Suppressor macrophage treated with lipopolysaccharide for 4 hours (primary cell): ENCODE measurements at places on chromosomes 16 and 17.

GRCh38 chr17:81120149-81120484 is 45.2 kb upstream of the PVALEF start:
- no peak for DNase-seq

GRCh38 chr17:35241520-35241919 is 1.4 kb upstream of the SLFN5 start:
- DNase-seq: no peak

DNA sequence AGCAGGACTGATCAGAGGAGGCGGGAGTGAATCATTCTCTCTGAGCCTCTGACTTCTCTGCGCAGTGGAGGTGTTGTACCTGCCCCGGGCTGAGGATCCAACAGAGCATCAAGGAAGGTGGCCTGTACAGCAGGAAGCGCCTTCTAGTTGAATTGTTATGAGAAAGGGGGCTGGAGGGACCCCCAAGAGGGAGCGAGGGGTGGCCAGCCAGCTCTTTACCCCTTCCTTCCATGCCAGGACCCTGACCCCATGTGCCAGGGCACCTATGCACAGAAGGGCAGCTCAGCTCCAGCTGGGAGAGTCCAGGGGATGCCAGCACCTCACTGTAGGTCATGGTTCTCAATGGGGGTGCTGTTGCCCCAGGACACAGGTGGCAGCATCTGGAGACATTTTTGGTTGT is 149.3 kb downstream of the SDK2 start:
- no peak for DNase-seq

DNA sequence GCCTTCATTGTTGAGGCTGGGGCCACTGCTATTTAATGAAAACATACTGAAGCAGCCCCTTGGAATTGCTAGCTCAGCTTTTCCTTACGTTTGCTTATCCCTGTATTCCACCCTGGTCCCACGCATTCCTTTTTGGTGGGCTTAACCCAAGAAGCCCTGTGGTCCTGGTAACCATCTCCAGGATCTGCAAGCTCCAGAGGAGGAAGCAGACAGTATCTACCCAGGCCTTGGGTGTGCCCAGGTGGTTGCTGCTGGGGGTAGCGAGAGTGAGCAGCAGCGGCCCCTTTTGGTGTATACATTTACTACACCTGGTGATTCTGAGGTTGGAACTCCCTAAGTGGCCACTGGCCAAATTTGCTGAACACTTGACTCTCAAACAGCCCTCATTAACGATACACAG is 97.7 kb downstream of the CBLN1 start:
- no peak for DNase-seq

- DNase-seq: no peak
Observed at GRCh38 chr17:72863526-72864211, 228.8 kb downstream of the SLC39A11 start.

DNA sequence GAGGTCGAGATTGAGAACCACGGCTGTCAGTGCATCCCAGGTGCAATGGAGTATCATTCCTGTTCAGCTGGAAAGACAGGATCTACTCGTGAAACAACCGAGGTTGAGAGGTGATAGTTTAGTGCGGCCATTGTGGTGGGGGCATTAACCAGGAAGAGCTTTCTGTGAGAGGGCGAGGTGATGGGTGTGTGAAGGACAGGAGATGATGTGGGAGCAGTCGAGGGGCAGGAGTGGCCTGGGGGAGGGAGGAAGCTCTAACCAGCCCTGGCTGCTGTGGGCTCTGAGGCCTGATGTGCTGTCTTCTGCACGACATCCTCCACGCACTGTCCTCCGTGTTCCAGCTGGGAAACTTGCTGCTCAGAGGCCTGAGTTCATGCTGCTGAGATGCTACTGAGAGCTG is 22.0 kb downstream of the GOSR2 start:
- no peak for DNase-seq

- DNase-seq: peak; percentile 59
Observed at GRCh38 chr17:77323413-77324171, 182.8 kb downstream of the SEC14L1 start.

- DNase-seq: no peak
Observed at GRCh38 chr16:19436540-19436939, 18.9 kb downstream of the TMC5 start.

- no peak for DNase-seq
Observed at GRCh38 chr16:79794941-79795340, 194.4 kb upstream of the MAF start.

GRCh38 chr16:4938683-4939030 is 1.7 kb upstream of the PPL start:
- no peak for DNase-seq

DNA sequence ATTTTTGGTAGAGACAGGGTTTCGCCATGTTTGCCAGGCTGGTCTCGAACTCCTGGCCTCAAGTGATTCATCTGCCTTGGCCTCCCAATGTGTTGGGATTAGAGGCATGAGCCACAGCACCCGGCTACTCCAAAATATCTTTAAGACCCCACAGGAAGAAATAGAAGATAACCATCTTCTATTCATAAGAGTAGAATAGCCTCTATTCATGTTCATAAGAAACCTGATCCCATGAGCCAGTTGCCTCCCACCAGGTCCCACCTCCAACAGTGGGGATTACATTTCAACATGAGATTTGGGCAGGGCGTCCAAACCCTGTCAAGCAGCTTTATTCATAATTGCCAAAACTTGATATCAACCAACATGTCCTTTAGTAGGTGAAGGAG is 13.9 kb upstream of the TMC7 start:
- no peak for DNase-seq

DNA sequence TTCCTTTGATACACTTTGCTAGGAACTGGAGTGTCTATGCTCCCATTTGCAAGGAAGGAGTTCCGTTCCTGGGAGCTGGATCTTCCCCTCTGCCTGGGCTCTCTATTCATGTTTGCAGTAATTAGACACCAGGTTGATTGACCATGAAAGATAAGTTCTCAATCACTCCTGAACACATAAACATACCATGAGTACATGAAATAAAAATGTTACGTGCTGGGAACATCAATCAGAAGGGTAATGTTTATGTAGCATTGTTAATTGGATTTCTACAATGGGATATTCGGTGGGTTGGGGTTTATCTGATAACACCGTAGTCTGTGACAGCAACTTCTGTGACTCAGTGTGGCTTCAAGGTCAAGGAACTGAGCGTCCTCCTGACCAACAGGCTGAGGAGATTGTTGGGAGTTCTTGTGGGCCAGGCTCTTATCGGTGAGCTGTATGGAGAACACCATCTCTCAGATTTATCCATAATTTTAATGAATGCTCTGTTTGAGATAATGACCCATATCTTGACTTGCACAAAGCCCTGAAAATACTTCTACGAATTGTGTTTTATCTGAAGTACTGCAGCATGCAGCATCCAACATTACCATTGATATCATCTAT is 136.4 kb downstream of the NPIPB5 start:
- DNase-seq: no peak

GRCh38 chr17:57531078-57531477 is 214.0 kb downstream of the CCDC182 start:
- no peak for DNase-seq

- DNase-seq: no peak
Observed at GRCh38 chr17:82112181-82112913, 14.3 kb upstream of the FASN start.

- no peak for DNase-seq
Observed at GRCh38 chr17:7803981-7804380, 30.0 kb upstream of the KDM6B start.

DNA sequence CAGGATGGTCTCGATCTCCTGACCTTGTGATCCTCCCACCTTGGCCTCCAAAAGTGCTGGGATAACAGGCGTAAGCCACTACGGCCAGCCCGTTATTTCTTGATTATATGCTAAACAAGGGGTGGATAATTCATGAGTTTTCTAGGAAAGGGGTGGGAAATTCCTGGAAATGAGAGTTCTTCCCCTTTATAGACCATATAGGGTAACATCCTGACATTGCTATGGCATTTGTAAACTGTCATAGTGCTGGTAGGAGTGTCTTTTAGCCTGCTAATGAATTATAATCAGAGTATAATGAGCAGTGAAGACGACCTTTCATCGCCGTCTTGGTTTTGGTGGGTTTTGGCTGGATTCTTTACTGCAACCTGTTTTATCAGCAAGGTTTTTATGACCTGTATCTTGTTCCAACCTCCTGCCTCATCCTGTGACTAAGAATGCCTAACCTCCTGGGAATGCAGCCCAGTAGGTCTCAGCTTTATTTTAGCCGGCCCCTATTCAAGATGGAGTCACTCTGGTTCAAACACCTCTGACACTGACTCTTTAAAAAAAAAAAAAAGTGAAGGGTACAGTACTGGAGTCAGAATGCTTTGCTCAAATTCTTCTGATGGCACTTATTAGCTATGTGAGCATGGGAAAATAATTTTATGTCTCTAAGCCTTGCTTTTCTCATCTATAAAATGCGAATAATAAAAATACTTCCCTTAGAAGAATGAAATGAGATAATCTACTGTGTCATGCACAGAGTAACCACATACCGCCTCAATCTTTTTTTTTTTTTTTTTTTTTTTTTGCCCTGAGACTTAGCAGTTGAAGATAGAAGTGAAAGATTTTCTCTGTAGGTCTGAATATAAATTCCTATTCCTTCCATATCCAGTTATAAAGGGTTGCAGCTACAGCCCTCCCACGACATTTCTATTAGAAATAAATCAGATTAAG is 5.1 kb upstream of the CALCOCO2 start:
- DNase-seq: no peak

- DNase-seq: peak; percentile 89
Observed at GRCh38 chr16:48602356-48603014, 7.5 kb downstream of the N4BP1 start.

- no peak for DNase-seq
Observed at GRCh38 chr16:70018254-70018653, 67.1 kb downstream of the CLEC18A start.

DNA sequence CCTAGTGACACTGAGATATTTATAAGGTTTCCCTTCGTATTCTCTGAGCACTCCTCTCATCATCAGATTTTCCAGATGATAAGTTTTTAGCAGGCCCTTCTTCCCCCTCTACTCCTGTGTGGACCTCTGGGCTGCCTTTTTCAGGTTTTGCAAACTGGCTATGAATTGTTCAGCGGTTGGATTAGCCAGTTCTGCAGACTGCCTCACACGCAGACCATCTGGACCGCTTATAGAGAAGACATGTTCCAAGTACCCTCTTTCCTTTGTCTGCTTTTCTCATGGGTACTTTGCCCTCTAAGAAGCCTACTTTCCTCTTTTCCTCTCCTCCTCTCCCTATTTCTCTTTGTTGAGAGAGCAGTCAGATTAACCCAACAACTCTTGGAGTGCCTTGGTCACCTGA is 111.6 kb downstream of the GRIN2A start:
- no peak for DNase-seq

- peak; percentile 93 for DNase-seq
Observed at GRCh38 chr16:85888405-85889331, 10.3 kb upstream of the IRF8 start.

GRCh38 chr17:81460856-81461460 is 51.6 kb downstream of the ACTG1 start:
- peak; percentile 59 for DNase-seq

GRCh38 chr17:75178453-75178852 is 4.3 kb downstream of the SUMO2 start:
- no peak for DNase-seq

GRCh38 chr17:17154981-17155380 is 51.2 kb downstream of the PLD6 start:
- no peak for DNase-seq

DNA sequence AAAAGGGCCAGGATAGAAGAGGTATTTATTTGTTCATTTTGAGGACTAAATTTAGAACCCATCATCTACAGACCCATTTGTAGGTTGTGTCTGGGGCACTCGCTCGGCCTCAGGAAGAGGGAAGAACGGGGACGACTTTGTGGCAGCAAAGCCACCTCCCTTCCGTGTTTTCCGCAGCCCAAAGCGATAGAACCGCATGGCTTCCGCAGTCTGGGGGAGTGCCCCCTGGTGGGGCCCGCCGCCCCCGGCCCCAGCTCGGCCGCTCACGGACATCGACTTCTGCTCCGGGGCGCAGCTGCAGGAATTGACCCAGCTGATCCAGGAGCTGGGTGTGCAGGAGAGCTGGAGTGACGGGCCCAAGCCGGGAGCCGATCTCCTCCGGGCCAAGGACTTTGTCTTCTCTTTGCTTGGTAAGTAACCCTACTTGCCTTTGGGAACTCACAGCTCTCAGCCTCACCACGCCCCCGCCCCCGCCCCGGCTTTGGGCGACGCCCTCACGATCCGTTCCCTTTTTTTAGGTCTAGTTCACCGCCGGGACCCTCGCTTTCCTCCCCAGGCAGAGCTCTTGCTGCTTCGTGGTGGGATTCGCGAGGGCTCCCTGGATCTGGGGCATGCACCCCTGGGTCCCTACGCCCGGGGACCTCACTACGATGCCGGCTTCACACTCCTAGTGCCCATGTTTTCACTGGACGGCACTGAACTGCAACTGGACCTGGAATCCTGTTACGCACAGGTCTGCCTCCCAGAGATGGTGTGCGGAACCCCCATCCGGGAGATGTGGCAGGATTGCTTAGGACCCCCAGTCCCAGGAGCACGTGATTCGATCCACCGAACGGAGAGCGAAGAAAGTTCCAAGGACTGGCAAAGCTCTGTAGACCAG is 681 bp downstream of the TMEM102 start:
- peak; percentile 61 for DNase-seq

GRCh38 chr17:41520821-41521521 is 2.3 kb upstream of the KRT15 start:
- no peak for DNase-seq

DNA sequence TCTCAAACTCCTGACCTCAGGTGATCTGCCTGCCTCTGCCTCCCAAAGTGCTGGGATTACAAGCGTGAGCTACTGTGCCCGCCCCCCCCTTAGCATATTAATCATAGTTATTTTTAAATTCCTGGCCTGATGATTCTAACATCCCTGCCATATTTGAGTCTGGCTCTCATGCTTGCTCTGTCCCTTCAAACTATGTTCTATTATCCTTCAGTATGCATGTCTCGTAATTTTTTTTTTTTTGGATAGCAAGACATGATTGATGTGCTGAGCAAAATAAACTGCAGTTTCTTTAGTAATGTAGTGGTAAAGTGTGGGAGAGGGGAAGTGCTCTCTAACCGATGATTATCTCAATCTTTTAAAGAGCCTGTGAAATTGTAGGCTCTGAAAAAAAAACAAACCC is 34.3 kb upstream of the TMEM92 start:
- DNase-seq: no peak

GRCh38 chr16:57335366-57335765 is 23.2 kb upstream of the CCL22 start:
- DNase-seq: peak; percentile 49

DNA sequence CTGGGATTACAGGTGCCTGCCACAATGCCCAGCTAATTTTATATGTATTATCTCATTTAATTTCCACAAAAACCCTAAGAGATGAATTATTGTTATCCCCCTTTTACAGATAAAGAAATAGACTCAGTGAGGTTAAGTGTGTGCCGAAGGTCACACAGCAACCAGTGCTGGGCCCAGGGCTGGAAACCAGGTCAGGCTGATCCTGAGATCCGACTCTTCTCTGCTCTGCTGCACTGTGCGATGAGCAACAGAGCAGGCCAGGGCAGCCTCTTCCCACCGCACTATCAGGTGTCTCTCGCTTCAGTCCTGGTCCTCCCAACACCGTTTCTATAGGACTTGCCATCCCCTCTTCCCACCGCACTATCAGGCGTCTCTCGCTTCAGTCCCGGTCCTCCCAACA is 24.8 kb downstream of the GINS3 start:
- no peak for DNase-seq

GRCh38 chr17:17767154-17767869 is 69.5 kb downstream of the SREBF1 start:
- no peak for DNase-seq
